ENCODE measurements at places on chromosomes 6 and 20. TPM values are rescaled to one million over a fixed set of nuclear protein-coding genes. Genes with fewer than 3 reads are reported as not detected.

Gene SRF
- total RNA-seq = 40.8 TPM

Gene OR2B6
- not detected for total RNA-seq

Gene CYP21A2
- 0.24 TPM for total RNA-seq

Gene CST2
- total RNA-seq = not detected

Gene MCCD1
- total RNA-seq = not detected

Gene DZANK1
- total RNA-seq = 1.4 TPM

Gene OR2J3
- total RNA-seq = not detected

Gene KIF25
- total RNA-seq = not detected

Gene LINC00237
- total RNA-seq = not detected

Gene PFDN4
- 40.3 TPM for total RNA-seq

Gene HCRTR2
- not detected for total RNA-seq

Gene GTSF1L
- total RNA-seq = not detected

Gene MEI4
- total RNA-seq = not detected

- no peak for DNase-seq
Observed at GRCh38 chr6:89564752-89565427, 73.7 kb downstream of the LYRM2 start.

- DNase-seq = no peak
Observed at GRCh38 chr6:155084431-155085123, 89.5 kb downstream of the TIAM2 start.

DNA sequence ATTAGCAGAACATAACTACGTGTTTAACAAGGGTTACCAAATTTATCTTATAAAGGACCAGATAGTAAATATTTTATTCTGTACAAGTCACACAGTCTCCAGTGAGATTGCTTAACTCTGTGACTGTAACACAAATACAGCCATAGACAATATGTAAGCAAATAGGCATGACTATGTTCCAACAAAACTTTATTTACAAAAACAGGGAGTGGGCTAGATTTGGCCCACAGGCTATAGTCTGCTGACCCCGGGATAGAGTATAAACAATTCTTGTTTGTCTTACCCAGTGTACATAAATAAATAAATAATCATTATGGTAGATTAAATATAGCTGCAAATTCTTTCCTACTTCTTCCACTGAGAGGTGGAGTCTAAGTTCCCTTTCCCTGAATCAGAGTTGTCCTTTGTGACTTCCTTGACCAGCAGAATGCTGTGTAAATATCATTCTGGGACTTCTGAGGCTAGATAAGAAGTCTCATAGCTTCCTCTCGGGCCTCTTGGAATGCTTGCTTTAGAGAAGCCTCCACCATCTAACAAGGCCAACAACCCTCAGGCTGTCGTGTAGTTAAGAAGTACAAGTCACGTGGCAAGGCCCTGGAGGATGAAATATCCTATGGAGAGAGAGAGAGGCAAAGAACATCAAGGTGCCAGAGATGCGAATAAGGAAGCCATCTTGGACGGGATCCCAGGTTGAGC, 59.1 kb upstream of the TMEM244 start:
- no peak for DNase-seq

DNA sequence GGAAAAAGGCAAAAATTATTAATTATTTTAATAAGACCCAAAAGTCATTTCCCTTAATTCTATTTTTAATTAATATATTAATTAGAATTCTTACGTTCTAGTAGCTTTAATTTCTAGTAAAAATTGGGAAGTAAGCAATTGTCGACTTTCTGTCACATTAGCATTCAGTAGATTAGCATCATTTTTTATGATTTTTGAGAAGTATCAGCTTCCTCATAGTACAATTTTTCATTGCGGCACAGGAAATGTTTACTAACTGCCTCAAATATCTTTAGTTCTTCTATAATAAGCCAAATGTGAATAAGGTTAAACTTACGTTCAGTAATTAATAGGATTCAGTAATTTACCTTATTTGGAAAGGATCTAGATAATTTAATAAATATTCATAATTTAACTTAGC, 687.4 kb downstream of the EPM2A start:
- no peak for DNase-seq

- no peak for DNase-seq
Observed at GRCh38 chr6:72081871-72082270, 195.5 kb downstream of the RIMS1 start.

DNA sequence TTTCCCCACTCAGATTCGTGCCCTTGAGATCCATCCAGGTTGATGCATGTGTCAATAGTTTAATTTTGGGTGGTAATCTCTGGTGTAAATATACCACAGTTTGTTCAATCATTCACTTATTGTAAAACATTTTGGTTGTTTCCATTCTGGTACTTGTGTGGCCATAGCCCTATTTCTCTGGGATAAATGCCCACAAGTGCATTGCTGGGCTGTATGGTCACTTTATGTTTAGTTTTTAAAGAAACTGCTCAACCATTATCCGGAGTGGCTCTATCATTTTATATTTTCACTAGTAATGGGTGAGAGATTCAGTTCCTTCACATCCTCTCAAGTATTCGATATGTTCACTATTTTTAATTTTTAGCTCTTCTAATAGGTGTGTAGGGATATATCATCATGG, 60.7 kb upstream of the RNF24 start:
- DNase-seq = no peak

GRCh38 chr6:160122744-160123143, 1.1 kb downstream of the SLC22A1 start:
- no peak for DNase-seq

- DNase-seq = peak; percentile 50
Observed at GRCh38 chr6:57267586-57268293, 45.6 kb upstream of the RAB23 start.

DNA sequence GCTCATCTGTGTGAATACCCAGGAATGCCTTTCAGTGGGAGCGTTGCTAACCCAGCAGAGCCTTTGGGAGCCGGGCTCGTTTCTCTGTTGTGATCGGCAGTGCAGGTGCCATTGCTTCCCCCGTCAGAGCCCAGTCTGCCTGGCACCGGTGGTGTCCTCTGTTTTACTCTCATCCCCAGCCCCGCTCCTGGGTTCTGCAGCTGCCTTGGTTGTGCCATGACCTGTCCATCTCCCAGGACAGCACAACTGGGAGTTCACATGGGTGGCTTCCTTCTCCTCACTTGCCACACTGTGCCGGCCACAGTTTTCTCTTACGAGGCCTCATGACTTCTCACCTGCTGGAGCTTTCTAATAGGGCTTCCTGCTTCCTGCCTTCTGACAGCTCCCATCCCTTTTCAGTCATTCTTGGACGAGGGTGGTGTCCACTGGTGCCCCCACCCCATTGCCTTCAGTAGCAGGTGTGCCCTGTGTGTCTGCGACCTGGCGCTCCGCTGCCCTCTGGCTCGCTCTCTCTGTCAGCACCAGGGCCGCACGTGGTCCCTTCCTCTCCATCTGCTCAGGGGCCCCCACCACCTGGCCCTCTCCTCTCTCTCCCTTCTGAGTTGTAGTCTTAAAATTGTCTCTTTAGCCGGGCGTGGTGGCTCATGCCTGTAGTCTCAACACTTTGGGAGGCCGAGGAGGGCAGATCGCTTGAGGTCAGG, 110.9 kb downstream of the RPP40 start:
- no peak for DNase-seq

- DNase-seq = no peak
Observed at GRCh38 chr6:13066820-13067219, 261.5 kb downstream of the TBC1D7 start.

DNA sequence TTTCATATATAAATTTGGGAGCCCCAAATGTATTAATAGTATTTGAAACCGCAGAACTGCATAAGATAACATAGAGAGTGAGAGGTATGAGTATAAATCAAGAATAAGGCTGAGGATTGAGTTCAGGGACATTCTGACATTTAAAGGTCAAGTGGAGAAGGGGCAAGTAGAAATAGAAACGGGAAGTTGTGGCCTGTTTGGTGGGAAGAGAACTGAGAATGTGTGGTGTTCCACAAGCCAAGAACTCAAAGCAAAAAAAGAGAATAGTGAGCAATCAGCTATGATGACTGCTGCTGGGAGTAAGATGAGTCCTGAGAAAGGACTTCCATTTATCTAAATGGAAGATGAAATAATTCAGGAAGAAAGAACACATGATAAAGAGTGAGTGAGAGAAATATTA, 418.4 kb downstream of the CD109 start:
- no peak for DNase-seq

GRCh38 chr6:137487181-137487868, 6.9 kb downstream of the OLIG3 start:
- DNase-seq = no peak

DNA sequence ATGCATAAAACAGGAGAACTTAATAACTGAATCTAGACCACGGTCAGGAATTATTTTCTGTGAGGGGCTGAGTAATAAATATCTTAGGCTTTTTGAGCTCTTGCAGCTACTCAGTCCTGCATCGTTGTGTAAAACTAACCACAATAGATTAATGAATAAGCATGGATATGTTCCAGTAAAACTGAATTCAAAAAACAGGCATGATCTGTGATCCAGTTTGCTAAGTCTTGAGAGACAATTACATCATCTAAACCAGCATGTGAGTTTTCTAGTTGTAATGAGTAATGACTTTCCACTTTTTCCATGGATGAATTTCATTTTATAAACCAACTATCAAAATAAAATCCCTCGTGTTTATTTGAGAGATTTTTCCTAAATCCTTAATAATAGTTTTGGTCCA, 336.8 kb downstream of the RFPL4B start:
- DNase-seq = no peak

- DNase-seq = no peak
Observed at GRCh38 chr6:170288091-170288631, 2.7 kb downstream of the DLL1 start.

DNA sequence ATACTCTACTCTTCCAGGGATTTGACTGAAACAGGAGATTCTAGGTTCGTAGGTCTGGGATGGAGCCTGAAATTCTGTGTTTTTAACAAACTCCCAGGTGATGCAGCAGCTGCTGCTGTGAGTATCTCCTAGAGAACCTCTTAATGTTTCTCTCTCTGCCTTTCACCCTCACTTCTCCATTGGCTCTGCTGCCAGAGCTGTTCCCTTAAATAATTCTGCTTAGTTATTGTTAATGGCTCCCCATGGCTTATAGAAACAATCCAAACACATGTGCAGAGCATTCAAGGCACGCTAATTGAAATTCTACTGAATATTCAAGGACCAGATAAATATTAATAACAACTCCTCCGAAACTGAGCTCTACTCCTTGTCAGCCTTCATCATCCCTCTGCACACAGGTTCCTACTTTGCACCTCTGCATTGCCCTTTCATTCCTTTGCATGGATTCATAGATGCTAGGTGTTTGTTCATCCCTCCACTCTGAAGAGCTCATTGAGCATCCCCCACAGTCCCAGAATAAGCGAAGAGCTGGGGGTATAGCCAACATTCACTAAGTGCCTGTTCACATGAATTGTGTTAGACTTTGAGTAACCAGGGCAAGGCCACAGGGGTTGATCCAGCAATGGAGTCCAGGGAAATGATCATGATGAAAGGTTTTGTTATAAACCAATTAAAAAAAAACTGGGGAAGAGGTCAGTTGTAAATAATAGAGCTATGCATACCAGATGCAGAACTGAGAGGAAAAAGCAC, 488.4 kb upstream of the JAG1 start:
- no peak for DNase-seq

DNA sequence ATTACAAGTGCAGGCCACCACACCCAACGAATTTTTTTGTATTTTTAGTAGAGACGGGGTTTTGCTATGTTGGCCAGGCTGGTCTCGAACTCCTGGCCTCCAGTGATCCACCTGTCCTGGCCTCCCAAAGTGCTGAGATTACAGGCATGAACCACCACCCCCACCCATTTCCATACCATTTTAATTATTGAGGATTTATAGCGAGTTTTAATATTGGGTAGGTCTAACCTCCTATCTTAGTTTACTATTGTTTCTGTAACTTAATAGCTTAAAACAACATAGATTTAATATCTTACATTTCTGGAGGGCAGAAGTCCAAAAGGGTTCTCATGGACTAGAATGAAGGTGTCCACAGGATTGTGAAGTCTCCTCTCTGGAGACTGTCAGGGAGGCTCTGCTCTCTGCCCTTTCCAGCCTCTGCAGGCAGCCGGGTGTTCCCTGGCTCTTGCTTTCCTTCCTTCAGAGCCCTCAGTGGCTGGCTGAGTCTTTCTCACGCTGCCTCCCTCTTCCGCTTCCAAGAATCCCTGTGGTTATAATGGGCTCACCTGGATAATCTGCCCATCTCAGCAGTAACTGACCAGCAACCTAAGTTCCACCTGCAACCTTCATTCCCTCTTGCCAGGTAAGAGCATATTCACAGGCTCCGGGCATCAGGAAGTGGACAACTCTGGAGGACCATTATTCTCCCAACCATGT, 18.6 kb upstream of the BCAS4 start:
- DNase-seq = no peak

GRCh38 chr6:35069262-35069661, 71.9 kb downstream of the TCP11 start:
- no peak for DNase-seq

DNA sequence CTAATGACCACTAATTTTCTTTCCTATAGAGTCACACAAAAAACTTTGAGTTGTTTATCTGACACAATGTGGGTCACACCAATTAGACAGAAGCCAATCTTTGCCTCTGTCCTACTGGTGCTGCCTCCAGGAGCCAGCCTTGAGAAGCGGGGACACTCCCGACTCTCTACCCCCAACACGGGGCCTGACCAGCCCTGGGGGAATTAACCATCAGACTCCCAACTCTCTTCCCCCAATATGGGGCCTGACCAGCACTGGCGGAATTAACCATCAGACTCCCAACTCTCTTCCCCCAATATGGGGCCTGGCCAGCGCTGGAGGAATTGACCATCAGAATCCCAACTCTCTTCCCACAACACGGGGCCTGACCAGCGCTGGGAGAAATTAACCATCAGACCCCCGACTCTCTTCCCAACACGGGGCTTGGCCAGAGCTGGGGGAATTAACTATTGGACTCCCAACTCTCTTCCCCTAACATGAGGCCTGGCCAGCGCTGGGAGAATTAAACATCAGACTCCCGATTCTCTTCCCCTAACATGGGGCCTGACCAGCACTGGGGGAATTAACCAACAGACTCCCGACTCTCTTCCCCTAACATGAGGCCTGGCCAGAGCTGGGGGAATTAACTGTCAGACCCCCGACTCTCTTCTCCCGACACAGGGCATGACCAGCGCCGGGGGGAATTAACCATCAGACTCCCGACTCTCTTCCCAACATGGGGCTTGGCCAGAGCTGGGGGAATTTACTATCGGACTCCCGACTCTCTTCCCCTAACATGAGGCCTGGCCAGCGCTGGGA, 12.5 kb downstream of the CST7 start:
- no peak for DNase-seq

DNA sequence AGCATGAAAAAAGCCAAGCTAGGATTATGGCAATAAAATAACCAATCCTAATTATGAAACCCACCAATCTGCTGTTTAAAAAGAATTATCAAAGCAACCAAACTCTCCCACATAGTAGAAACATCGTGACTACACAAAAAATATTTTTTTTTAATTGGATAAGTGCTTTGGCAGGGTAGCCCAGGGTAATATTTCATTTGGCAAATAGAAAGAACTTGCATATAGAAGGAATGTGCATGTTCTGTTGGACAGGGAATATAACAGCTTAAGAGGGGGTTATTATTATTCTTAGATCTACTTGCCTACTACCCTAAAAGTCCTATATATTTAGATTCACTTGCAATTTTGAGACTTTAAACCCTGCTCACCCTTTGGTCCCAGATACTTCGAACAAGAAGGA, 972 bp downstream of the GSTA3 start:
- no peak for DNase-seq
